ENCODE measurements at places on chromosomes 13 and 19.

DNA sequence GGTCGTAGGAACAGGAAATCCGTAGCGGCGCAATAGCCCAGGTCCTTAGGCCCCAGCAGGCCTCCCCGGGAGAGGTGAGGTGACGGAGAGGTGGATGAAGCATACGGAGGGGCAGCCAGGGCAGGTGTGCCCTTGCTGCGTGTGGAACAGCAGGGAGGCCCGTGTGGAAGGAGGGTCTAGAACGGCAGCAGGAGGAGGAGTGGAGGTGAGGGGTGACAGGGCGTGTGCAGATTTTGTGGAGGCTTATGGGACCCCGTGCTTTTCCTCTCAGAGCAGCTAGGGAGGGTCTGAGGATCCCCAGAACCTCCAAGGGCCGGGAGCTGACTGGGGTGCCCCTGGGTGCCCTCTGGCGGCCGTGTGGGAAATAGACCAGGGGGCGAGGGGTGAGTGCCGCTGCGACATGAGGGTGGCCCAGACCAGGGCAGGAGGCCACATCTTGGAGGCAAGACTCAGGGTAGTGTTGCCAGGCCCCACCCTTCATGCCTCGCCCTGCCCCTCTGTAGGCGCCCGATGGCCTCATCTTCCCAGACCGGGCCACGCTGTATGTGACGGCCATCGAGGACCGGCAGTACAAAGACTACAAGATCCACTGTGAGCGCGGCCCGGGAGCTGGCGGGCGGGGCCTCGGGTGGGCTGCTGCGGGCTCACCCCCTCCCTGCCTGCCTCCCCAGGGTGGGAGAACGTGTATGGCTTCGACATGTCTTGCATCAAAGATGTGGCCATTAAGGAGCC, 5.0 kb upstream of the ADM5 start:
- no peak for DNase-seq

DNA sequence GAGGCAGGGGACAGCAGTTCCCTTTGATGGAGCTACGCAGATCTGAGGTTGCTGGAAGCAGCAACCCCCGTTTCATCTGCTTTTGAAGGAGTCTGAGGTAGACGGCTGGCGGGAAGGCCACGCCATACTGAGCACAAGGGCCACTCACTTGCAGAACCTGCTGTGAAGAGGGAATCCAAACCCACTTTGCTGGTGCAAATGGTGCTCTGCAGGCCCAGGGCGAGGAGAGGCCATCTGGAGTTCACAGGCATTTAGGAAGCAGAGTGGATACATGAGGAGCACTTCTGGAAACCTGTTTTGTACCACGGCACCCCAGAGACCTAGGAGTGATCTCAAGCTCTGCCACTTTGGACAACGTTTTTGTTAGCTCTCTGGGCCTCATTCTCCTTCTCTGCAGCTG, 227.8 kb downstream of the UQCRFS1 start:
- no peak for DNase-seq

- DNase-seq = no peak
Observed at GRCh38 chr19:42052241-42052863, 17.7 kb downstream of the GRIK5 start.

DNA sequence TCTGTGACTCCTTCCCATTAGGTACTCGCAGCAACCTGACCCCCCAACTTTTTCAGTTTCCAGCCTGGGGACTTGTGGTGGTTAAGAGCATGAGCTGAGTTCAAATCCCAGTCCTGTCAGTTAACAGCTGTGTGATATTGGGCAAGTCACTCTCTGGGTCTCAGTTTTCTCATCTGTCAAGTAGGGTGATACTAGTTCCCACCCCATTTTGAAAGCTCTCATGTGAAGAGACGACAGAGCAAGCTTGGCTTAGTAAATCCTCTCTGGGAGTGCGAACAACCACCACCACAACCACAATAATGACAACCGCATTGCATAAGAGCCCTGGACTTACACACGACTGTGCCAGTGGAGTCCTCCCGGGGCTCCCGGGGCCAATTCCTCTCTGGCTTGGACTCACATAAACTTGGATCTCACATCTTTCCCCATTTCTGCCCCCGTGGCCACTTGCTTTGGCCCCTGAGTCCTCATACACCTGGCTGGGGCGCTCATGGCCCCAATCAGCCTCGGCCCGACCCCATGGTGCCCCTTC, 454 bp downstream of the BLVRB start:
- no peak for DNase-seq

DNA sequence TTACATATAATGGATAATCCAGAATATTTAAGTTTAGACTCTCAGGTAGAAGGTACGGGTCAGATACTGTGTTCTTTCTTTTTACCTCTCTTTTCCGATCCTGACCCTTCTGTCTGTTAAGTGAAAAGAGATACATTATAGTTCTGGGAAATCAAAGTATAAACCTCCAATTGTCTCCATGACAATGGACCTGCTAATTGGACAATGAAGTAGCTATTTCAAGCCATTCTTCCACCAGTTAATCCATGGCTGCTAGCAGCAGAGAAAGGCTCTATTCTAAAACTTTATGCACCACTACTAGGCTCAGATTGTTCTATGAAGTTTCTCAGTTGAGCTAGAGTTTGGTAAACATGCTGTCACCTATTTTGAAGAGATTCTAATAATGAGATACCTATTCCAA, 8.3 kb upstream of the NBEA start:
- DNase-seq = no peak

DNA sequence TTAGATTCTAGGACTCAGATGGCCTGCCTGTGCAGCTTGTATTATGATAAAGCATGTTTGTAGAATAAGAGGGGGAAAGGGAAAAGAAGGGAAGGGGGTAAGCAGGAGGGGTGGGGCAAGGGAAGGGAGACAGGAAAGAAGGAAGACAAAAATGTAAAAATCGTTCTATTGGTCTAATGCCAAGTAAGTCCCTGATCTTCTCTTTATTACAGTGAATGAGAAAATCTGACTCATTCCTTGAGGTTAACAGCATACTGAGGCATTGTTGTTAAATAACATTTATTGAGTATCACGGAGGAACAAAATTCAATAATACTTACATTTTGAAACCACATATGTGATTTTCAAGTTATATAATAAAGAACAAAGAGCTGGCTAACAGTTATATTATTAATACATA, 1534.7 kb downstream of the OLFM4 start:
- DNase-seq = no peak

- no peak for DNase-seq
Observed at GRCh38 chr19:30428092-30428680, 56.0 kb downstream of the ZNF536 start.

DNA sequence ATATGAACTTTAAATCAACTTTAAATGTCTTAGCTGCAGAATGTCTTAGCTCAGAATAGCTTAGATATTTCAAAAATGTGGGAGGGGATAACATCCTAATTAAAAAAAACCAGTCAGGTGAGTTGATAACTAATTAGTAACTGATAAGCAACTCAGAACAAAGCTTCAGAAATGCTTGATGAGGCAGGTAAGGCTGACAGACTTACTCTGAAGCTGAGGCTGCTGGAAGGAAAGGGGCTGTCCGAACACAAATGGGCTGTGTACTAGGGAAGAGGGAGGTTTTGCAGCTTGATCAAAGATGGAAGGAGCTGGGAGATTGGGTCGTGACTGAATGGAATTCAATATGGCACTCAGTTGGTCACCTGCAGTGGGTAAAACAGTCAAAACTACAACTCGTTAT, 91.2 kb upstream of the FBXL3 start:
- no peak for DNase-seq

GRCh38 chr19:10193790-10194499, 808 bp downstream of the DNMT1 start:
- DNase-seq = no peak

- no peak for DNase-seq
Observed at GRCh38 chr19:50720921-50721381, 1.3 kb upstream of the SHANK1 start.

DNA sequence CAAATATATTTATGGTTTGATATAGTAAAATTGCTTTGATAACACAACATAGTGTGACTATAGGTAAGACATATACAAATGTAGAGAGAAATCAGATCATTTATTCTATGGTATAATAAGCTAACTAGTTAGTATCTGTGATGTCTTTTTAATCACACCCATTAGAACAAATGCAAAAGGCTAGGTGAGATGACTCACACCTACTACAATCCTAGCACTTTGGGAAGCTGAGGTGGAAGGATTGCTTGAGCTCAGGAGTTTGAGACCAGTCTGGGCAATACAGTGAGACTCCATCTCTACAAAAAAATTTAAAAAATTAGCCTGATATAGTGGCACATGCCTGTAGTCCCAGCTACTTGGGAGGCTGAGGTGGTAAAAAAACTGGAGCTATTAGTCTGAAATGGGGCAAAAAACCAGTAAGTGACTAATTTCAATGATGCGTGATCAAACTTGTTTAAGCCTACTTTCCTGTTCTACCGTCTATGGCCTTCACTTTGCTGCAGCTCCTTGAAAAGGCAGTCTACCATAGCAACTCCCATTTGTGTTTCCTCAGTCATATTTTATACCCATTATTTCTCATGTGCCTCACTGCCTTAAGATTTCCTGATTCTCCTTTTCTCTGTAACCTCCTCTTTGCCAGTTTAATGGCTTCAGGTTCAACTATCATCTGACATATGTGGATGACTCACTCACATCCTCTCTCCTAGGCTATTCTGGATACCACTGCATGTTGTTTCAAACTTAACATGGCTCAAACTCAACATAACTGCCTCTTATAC, 12.5 kb downstream of the ALG5 start:
- DNase-seq = no peak

DNA sequence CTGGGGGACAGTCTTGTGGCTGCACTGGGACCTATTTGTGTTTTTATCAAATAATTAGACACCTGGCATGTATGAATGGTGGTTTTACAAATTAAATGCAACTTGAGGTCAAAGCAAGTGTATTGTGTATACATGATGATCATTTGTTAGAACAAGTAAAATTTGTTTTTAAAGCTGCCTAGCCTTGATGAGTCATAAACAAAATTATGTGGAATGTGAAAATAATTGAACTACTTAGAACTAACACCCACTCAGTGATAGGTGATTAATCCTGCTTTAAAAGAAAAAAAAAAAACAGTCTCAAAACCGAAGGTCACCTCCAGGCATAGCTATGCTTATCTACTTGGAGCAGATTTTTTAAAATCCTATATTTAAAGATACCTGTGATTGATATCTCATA, 770.3 kb upstream of the SLITRK5 start:
- DNase-seq = no peak

- DNase-seq = no peak
Observed at GRCh38 chr13:37486171-37486681, 112.3 kb downstream of the POSTN start.

- DNase-seq = no peak
Observed at GRCh38 chr13:34879851-34880250, 62.2 kb upstream of the NBEA start.

- no peak for DNase-seq
Observed at GRCh38 chr19:1450735-1451731, 1.1 kb downstream of the APC2 start.

GRCh38 chr13:37701306-37701705, 102.7 kb upstream of the POSTN start:
- no peak for DNase-seq

GRCh38 chr13:73593199-73593765, 534.5 kb downstream of the KLF5 start:
- DNase-seq = no peak

- no peak for DNase-seq
Observed at GRCh38 chr19:42547929-42548328, 19.6 kb upstream of the CEACAM1 start.

DNA sequence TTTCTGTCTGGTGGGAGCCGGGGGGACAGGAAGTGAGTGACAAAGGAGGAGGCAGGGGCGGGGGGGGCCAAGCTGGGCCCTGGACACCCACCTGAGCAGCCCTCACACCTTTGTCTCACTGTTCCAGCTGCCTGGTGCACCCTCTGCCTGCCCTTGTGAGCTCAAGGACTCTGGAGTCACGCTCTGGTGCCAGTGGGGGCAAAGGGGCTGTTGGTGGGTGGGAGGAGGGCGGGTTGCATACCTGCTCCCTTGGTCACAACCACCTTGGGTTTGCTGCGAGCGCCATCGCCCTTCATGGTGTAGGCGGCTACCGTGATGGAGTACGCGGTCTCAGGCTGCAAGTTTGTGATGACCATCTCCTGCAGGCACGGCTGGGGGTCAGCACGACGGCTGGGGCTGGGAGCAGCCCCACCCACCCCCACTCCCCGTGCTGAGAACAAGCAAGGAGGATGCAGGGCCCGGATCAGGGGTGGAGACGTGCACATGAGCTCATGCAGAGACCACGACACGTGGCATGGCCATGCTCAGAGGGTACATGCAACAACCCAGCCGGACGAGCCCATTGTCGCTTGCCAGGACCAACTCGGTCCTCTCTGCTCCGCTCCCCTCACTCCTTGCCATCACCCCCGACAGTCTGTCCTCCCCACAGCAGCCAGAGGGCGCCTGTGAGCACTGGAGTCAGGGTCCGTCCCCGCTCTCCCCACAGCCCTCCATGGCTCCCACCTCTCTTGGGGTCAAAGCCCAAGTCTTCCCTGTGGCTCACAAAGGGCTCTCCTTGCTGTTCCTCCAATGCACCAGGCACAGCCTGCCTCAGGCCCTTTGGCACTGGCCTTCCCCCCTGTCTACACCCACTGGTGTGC, 114.9 kb downstream of the PTPRS start:
- no peak for DNase-seq

DNA sequence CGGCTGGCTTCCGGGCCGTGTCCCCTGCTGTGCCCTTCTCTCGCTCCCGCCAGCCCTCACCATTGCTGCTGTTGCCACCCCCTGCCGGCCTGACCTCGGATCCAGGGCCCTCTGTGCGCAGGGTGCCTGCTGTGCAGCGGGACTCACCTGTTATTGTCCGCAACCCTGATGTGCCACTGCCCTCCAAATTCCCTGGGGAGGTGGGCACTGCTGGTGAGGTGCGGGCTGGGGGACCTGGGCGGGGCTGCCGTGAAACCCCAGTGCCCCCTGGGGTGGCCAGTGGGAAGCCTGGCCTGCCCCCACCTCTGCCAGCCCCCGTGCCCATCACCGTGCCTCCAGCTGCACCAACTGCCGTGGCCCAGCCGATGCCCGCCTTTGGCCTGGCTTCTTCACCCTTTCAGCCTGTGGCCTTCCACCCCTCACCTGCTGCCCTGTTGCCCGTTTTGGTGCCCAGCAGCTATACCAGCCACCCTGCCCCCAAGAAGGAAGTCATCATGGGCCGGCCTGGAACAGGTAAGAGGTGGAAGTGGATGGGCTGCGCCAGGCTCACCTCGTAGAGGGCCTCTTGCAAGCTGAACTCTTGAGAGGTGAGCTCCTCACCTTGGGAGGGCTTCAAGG, 5.1 kb downstream of the CIC start:
- no peak for DNase-seq

GRCh38 chr13:110277357-110277975, 29.5 kb downstream of the COL4A1 start:
- no peak for DNase-seq

- no peak for DNase-seq
Observed at GRCh38 chr13:113489171-113489548, 1.4 kb downstream of the DCUN1D2 start.

DNA sequence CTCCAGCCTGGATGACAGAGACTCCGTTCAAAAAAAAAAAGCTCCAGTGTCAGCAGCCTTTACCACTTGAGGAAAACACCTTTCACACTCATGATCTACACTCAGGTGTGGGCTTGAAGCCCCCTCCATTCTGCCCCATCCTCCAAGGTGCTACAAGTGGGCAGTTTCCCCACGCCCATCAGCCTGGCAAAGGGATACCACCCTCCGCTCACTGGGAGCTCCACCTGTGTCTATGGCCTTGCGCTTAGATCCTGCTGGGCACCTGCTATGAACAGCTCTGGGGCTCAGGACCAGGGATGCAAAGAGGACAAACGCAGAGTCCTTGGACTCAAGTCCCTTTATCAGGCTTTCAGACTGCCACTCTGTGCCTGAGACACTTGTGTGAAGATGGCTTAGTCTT, 127.8 kb downstream of the CRYL1 start:
- no peak for DNase-seq
